Fibroblast of skin of right quadriceps (primary cell): ENCODE measurements at places on chromosomes 4 and X.

GRCh38 chrX:72366178-72366577, 60.5 kb upstream of the CITED1 start:
- DNase-seq, result no peak

DNA sequence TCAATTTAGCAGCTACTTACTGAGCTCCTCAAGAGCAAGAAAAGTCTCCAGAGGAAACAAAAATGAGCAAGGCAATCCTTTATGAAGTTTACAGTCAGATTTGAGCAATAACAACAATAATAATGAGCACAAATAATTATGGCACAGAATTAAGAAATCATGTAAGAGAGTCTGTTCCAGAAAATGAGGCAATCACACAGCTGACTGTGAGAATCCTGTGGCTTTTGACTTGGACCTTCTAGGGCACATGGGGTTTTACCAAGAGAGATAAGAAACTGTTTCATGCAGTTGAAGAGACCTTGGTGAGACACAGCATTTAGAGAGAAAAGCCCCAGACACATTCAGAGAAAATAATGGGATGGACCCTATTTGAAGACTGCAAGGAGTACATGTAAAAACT, 362.6 kb upstream of the MAGEB2 start:
- peak; percentile 1 for DNase-seq

- DNase-seq, result no peak
Observed at GRCh38 chr4:37844204-37844603, 17.7 kb downstream of the PGM2 start.

DNA sequence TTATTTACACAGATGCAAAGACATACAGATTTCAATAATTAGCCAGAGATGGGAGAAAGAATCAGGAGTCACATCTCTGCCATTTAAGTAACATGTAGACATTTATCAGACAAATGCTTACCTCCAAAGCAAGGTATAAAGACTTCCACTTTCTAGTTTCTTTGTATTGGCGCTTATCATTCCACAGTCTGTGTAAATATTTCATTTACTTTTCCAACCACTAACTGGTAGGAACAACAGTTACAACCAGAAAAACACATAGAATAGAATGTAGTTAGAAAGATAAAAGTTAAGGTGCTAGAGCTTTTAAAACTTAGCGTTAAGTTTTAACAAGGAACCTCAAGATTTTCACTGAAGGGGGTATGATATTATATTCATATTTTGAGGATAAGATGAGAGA, 40.9 kb upstream of the UGT2B4 start:
- no peak for DNase-seq

GRCh38 chrX:63434665-63435064, 83.5 kb upstream of the SPIN4 start:
- DNase-seq, result peak; percentile 2

DNA sequence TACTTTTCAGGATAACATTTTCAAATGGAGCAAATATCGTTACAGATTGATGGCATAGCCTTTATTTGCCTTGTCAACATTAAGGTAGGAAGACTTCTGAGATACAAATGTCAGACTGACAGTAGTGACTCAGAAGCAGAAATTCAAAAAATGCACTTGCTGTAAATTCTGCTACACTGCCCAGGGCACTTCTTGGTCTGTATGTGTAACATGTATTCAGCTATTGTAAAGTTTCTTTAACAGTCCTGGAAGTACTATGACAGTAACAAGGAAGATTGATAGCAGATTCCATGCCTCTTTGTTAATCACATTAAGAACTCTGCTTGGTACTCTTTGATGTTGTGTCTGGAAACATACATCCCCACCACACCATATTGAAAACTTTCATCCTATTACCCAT, 69.6 kb upstream of the PCDH18 start:
- peak; percentile 42 for DNase-seq

GRCh38 chr4:80125252-80126177, 52.5 kb upstream of the ANTXR2 start:
- peak; percentile 40 for DNase-seq

GRCh38 chr4:16790508-16790907, 107.9 kb downstream of the LDB2 start:
- DNase-seq, result no peak

GRCh38 chr4:176979416-176979815, 186.7 kb upstream of the VEGFC start:
- no peak for DNase-seq

DNA sequence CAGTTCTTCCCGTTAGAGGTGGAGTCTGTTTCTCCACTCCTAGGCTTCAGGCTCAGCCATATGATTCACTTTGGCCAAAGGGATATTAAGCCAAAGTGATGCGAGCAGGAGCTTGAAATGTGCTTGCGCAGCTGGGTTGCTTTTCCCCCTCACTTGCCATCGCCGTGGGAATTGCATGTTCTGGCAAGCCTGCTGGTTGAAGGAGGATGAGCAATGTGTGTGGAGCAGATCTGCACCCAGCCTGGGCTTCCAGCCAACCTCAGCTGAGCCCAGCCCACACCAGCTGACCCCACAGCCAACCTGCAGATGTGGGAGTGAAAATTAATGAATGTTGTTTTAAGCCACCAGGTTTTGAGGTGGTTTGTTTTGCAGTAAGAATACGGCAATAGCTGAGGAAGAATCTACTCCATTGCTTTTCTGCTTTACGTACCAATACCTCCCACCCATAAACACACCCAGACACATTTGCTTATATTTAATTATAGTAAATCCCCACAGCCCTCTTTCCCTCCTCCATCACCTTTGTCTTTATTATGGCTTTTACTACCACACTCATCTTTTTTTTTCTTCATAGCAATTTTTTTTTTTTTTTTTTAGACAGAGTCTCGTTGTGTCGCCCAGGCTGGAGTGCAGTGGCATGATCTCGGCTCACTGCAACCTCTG, 132.8 kb upstream of the FUNDC1 start:
- DNase-seq, result peak; percentile 80

DNA sequence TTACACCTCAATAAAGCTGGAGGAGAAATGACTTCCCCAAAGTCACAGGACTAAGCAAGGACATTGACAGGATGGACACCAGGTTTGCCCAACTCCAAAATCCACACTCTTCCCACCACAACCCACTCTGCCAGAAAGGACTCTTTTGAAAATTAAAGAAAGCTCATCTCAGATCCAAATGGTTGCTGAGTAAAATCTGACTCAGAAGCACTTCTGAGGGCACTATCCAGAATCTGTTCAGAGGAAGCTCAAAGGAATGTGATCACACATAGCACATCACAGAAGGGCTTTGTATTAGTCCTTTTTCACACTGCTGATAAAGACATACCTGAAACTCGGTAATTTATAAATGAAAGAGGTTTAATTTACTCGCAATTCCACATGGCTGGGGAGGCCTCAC, 155.5 kb downstream of the RAB28 start:
- no peak for DNase-seq

GRCh38 chrX:74370487-74370886, 50.8 kb upstream of the SLC16A2 start:
- no peak for DNase-seq

DNA sequence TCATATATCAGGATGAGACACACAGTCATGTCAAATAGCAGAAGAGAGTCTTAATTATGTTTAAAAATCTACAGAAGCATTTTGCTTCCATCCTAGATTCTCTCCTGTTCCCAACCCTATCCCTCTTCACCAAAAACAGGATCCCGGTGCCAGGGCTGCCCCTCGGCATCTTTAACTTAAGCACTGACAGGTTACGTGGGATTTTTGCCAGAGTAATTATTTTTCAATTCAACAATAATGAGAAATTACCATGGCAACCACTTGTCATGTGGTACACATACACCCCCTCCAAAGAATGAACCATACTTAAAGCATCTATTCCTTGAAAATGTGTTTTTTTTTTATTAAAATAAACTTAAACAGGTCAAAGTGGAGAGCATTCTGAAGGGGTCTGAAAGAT, 130.6 kb downstream of the LDB2 start:
- DNase-seq, result no peak

- no peak for DNase-seq
Observed at GRCh38 chr4:48235050-48235449, 34.6 kb downstream of the TEC start.

GRCh38 chrX:55640854-55641253, 17.7 kb downstream of the FOXR2 start:
- no peak for DNase-seq
